ENCODE measurements at places on chromosomes 2 and 18.
A peak's percentile ranks its signal among the peaks of the same experiment; 100 is the strongest.

GRCh38 chr2:127182626-127183458 lies 37.3 kb downstream of the CYP27C1 start:
- no peak for DNase-seq

DNA sequence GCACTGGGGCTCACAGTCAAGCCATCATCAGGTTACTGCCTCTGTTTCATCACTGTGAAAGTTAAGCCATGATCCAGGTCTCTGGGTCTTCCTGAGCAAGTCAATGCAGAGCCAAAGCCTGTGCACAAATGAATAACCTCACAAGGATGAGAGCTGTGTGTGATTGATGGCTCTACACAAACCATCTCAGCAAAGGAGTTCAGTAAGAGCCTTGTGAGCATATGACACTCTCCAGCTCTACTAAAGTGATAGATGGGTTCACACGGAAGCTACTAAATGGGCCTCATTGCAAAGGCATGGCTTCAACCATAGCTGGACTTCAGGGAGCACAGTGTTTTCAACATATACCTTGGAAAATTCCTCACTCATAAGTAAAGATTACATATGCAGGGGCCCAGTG lies 101.5 kb downstream of the AFF3 start:
- no peak for DNase-seq

GRCh38 chr2:119756837-119757236 lies 2.9 kb upstream of the PTPN4 start:
- DNase-seq: peak; percentile 23

GRCh38 chr2:28366496-28367282 lies 26.0 kb upstream of the FOSL2 start:
- peak; percentile 23 for DNase-seq

GRCh38 chr2:152594022-152594766 lies 123.1 kb downstream of the PRPF40A start:
- no peak for DNase-seq

GRCh38 chr18:41144441-41144840 lies 810.6 kb upstream of the PIK3C3 start:
- no peak for DNase-seq

GRCh38 chr2:88831792-88832248 lies 140.3 kb downstream of the RPIA start:
- peak; percentile 35 for DNase-seq

DNA sequence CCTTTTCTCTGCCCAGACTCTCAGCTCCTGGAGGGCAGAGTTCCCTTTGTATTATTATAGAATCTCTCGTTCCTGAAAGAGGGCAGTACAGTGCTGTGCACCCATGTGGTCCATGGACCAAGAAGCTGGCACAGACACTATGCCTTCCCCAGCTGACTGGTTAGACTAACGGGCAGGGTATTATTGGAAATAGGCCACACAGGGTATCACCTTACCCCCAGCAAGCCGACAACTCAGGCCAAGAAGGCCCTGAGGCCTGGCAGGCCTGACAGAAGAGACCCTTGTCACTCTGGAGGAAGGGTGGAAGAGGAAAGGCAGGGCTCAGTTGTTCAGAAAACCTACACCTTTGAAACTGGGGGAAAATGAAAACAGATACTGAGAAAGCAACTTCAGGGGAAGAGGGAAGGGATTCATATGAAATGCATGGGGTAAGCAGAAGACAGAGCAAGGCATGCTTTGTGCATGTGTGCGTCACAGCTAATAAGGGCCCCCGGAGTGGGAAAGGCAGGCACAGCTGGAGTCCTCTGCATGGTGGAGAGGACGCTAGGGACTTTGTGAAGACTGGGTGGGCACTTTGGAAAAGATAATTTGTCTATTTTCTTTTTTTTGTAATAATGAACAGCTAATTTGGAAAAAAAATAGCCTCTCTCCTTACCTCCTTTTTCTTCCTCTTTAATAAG lies 476.8 kb upstream of the CELF4 start:
- no peak for DNase-seq

GRCh38 chr2:47002031-47002430 lies 86.4 kb upstream of the MCFD2 start:
- no peak for DNase-seq

- no peak for DNase-seq
Observed at GRCh38 chr2:208386541-208386940, 20.1 kb upstream of the PTH2R start.

GRCh38 chr2:232982926-232983668 lies 30.0 kb downstream of the NGEF start:
- DNase-seq: no peak

All from Caki2 (cell line).